ENCODE measurements at places on chromosomes 3 and 15.
A peak's percentile ranks its signal among the peaks of the same experiment; 100 is the strongest.

DNA sequence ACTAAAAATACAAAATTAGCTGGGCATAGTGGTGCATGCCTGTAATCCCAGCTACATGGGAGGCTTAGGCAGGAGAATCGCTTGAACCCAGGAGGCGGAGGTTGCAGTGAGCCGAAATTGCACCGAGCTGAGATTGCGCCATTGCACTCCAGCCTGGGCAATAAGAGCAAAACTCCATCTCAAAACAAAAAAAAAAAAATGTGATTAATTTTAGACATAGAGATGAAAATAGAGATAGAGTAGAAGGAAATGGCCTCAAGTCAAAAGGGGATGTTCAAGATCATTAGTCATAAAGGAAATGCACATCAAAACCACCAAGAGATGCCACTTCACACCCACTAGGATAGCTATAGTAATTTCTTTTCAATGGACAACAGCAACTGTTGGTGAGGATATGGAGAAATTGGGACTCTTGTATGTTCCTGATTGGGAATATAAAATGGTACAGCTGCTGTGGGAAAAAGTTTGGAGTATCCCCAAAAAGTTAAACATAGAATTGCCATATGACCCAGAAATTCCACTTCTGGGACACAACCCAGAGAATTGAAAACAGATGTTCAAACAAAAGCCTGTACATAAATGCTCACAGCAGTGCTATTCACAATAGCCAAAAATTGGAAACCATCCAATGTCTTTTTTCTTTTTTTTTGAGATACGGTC lies 55.4 kb downstream of the ABHD2 start:
- DNase-seq = peak; percentile 36

- no peak for DNase-seq
Observed at GRCh38 chr15:58409861-58410260, 21.9 kb upstream of the LIPC start.

- DNase-seq = no peak
Observed at GRCh38 chr3:9168241-9168741, 81.2 kb downstream of the SRGAP3 start.

DNA sequence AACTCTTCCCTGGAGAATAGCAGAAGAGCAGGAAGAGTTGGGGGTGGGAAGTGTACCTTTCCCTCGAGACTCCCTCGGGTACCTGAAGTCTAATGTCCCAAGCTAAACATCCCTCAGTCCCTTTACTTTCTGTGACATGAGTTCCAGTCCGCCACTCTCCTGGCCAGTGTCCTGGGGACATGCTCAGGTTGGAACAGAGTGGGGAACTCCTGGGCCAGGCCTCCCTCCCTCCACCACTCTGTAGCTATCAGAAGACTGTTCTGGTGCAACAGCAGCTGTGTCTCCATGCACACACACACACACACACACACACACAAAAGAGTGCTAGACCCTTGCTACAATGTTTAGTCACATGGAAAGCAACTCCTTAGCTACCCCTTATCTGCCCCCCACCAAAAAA lies 155.0 kb upstream of the HES1 start:
- DNase-seq = no peak

DNA sequence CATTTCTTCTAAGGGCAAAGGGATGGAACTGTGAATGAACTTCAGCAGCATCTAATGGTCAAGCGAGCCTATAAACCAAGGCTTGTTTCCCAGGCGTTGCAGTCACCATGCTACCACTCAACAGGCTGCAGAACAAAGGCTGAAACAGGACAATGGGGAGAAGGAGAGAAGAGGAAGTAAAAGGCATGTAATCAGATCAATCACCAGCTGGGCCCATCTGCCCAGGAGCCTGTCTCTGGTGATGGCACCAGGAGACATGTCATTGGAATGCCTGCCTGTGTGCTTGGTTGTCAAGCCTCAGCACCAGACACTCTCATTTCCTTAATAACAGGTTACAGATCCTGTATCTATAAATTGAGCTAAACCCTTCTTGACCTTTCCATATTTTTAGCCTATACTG lies 81.7 kb upstream of the UMPS start:
- DNase-seq = no peak

DNA sequence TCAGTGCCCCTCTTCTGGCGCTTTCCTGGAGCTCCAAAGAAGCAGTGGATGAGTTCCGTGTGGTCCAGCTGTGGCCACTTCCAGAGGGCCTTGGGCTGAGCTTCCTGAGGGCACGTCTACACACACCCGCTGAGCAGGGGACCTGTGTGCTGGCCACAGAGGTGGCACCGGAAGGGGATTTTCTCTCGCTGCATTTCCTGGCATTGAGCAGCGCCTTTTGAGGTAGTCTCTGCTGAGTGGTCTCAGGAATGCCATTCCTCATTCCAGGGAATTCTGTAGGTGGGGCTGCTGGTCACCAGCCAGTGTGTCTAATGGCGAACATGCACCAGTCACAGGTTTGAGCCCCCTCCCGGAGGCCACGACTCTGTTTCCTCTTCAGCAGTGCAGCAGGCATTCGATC lies 48.1 kb downstream of the AMOTL2 start:
- no peak for DNase-seq

GRCh38 chr15:33344111-33344510 lies 33.3 kb downstream of the RYR3 start:
- DNase-seq = no peak

- DNase-seq = no peak
Observed at GRCh38 chr3:60652829-60653228, 598.4 kb downstream of the FHIT start.

- no peak for DNase-seq
Observed at GRCh38 chr15:99176757-99177156, 71.9 kb downstream of the SYNM start.

DNA sequence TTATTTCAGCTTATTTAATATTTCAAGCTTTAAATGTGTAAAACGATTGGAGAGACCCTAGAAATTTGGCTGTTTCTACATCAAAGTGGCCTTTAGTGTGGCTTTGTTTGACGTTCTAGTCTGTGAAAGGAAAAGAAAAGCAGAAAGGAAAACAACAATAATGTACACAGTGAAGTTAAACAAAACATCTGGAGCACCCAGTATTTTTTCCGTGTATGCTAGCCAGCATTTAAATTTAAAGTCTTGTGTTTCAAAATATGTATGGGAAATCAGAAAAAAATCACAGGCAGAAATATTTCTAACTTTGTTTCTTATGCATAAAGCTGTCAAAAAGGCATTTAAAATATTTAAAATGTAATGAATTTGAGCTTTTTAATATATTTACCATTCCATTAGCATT lies 218.1 kb downstream of the NAALADL2 start:
- peak; percentile 48 for DNase-seq

GRCh38 chr3:128784232-128784631 lies 58.2 kb downstream of the RAB7A start:
- DNase-seq = no peak

All from NCI-H1092 treated with DMSO at 0.1 percent for 48 hours (cell line).